GM12892 (cell line): ENCODE measurements at places on chromosomes 12 and 14.

DNA sequence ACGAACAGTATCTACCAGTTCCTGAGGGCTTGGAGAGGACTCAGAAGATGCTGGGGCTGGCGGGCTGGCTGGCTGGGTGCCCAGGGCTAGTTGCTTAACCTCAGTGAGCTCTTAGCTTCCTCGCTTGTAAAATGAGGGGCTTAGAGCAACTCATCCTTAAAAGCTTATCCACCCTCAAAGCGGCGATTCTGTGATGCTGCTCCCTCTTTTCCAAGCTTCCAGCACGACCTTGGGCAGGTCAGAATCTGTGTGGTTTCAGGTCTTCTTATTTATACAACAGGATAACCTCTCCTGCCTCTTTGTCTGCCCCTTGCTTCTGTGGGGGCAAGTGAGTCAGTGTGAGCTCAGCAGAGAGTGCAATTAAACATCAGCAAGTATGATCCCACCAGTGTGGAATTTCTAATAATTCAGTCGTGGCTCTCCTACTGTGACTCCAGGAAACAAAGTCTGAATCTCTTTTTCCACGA, 281.8 kb downstream of the KSR2 start:
- no peak for DNase-seq

GRCh38 chr14:81193924-81194633, 26.7 kb downstream of the GTF2A1 start:
- no peak for DNase-seq

DNA sequence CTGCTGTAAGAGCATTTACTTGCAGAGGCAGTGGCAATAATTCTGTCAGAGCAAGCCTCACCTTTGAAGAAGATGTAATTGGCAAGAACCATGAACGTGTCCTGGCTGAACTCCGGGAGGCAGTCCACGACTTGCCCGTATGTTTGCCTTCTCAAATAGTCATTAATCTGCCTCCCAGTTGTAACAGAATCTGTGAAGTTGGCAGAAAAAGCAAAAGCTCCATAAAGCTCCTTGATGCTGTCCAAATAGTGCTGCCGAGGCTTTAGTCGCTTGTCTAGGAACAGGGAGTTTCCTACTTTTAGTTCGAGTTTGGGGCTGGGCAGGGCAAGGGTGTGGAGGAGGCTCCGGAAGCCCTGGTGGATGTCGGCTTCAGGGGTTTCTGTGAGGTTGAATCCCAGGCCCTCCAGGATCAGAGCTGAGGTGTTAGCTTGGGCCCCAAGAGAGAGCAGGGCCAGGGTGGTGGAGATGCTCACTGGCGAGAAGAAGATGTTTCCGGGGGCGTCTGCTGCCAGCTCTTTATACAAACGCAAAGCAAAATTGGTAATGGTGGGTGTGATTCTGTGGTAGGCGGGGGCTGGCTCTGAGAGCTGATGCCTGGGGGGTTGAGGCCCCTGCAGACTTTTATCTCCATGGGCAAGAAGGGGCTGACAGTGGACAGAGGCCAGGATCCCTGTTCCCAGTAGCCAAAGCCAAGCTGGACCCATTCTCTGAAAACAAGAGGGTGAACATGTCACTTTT, 4.4 kb downstream of the SERPINA11 start:
- no peak for DNase-seq

GRCh38 chr12:42481368-42481767, 108.2 kb downstream of the PRICKLE1 start:
- no peak for DNase-seq

- DNase-seq, result no peak
Measured at GRCh38 chr12:109289551-109289950, 19.5 kb downstream of the FOXN4 start.

DNA sequence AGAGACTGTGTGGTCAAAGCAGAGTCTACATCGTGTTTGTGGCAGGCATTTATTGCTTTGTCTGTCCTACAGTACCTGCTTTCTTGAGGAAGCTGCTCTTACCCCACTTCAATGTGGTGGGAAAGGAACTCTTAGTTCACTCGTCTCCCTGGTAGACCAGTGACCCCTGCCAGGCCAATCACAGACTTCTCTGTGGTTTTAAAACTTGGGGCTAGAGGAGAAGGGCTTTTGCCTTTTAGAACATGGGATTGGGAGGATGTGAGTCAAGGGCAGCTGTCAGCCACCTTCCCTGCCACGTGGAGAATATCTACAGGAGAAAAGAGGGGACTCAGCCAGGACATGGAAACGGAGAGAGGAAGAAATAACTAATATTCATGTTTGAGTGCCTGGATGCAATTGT, 36.8 kb upstream of the TMED10 start:
- DNase-seq, result no peak

GRCh38 chr12:10610188-10610587, 3.2 kb downstream of the MAGOHB start:
- no peak for DNase-seq

DNA sequence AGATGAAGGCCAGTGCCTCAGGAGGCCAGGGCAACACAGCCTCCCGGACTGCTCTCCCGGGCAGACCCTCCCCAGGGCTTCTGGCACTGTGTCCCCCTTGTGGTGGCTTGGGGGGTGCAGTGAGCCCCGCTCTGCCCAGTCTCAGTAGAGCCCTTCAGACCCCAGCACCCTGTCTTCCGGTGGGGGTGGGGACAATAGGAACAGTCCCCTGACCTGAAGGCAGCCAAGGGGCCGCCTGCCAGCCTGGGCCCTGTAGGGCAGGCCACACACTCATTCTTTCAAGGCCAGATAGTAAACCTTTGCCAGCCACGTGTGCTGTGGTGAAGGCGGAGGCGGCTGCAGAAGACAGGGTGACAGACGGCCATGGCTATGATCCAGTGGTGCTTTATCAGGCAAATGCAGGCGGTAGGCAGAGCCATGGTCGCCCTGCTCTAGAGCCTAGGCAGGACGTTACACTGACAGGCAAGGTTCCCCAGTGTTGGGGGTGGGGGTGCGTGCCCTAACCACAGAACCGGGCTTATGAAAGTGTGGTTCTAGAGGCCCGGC, 15.0 kb downstream of the ZFYVE21 start:
- DNase-seq, result no peak

DNA sequence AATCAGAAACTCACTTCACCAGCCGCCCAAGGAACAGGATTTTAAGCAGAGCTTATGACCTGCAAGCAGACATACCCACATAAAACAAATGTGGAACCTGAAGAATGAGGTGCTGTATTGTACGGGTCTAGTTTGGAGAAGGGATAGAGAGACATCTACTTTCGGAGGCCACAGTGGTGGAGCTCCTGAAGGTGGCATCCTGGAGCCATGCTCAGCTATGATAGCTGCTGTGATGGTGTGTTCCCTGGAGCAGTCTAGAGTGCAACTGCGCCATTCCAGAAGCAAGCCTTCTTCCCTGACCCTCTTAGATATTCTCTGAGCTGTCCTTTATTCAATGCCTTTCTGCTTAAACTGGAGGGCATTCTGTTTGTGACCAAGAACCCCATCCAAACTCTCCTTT, 402.6 kb downstream of the FUT8 start:
- DNase-seq, result no peak

GRCh38 chr12:112711026-112711425, 80.5 kb upstream of the RPH3A start:
- no peak for DNase-seq

GRCh38 chr14:49550286-49551184, 35.6 kb downstream of the RPS29 start:
- no peak for DNase-seq

GRCh38 chr14:99871771-99872170, 78.6 kb downstream of the EML1 start:
- DNase-seq, result no peak

DNA sequence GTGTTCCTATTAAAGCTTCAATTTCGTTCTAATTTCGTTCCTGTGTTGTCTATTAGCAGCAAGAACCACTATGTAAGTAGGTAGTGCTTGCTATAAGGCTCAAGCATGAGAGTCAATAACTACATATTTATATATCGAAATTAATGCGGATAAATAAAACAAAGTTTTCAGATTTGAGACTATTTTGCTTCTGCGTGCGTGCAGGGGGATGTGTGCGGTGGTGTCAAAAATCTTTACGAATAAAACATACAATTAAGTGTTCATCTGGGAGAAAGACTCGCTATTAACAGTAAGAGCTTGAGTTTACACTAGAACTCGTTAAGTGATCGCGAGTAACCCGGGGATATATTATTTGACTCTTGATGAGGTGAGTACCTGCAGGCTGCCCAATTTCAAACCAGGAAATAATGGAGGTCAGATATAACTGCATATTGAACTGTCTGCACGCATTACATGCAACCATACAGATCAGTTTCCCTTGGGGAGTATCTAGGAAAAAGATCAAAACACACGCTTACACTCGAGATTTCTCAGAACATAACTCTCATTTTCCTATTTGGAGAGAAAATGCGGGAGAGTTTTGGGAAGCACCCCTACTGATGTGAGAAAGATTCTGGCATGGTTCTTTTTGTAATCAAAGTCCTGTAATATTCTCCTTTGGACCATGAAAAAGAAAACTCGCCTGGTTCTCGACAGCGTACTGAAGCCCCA, 813 bp downstream of the TWF1 start:
- no peak for DNase-seq

DNA sequence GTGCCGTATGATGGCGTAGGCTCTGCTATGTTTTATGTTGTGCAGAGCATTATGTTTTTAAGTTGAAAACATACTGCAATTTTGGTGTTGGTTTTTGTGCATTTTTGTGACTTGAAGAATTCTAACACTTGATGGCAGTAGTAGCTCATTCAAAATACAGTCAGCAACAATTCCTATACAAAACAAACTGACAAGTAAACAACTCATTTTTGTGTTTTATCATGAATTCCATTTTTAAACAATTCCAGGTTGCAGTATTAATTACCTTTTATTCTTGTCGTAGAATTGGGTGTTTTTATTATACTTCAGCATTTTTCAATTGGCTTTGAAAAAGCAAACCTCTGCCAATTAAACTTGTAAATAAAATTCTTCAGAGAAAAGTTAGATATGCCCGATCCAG, 4.1 kb upstream of the CCER1 start:
- DNase-seq, result no peak

DNA sequence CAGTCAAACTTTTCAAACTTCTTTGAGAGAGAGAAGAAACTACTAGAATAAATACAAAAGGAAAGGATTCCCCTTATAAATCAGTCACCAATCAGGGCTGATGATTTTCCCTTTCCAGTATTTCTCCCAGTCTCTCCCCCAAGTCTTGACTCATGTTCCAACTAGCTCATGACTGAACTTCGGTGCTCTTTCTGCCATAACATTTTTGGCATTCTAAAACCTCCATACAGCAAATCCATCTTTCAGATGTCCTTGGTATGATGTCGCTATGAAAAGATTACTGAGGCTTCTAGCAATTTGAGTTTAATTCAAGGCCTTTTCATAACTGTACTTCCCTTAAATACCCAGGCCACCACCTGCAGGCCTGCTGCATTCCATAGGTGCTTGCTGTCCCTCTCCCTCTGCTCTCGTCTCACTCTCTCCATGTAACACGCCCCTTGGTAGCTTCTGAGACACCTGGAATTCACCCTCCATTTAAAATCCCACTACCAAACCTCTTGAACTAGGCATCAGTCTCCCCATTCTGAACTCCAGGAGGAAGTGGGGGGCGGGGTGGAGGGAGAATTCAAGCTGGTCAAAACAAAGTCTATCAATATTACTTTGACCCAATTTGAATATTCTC, 2.4 kb downstream of the PRKD1 start:
- no peak for DNase-seq

GRCh38 chr14:68380329-68380741, 412.5 kb downstream of the ZFP36L1 start:
- DNase-seq, result no peak

DNA sequence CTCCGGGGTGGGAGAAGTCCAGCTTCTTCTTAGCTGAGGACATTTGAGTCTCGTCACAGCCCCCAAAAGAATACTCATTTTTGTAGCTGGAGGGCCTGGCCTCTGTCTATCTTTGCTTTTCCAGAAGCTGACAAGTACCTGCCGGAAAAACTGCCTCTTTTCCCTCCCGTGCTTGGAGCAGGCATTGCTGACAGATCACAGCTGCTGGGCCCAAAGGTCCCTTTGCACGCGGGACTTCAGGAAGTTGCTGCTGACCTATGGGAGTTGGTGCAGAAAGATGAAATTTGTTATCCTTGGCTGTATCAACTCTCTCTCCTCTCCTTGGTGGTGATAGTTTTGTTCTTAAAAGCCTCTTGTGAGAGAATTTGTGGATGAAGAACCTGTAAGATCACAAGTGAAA, 92.8 kb downstream of the PAPOLA start:
- DNase-seq, result no peak

GRCh38 chr12:84313323-84313675, 599.3 kb downstream of the SLC6A15 start:
- DNase-seq, result no peak

DNA sequence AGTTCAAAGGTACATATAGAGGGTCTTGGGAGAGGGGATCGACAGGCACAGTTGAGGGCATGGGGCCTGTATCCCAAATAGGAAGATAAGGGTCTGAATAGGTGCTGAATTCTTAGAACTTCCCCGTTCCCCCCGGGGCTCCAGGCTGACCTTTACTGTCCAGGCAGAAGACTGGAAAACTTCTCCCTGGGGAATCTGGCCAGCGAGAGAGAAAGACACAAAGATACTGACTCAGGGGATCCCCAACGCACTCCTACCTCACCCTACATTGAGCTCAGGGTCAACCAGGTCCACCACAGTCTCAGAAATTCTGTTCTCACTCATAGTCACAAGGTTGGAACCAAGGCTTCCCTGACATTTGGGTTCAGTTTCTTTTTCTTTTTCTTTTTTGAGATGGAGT, 46.2 kb downstream of the ACACB start:
- no peak for DNase-seq

- DNase-seq, result no peak
Measured at GRCh38 chr14:30482276-30482675, 76.7 kb upstream of the G2E3 start.

DNA sequence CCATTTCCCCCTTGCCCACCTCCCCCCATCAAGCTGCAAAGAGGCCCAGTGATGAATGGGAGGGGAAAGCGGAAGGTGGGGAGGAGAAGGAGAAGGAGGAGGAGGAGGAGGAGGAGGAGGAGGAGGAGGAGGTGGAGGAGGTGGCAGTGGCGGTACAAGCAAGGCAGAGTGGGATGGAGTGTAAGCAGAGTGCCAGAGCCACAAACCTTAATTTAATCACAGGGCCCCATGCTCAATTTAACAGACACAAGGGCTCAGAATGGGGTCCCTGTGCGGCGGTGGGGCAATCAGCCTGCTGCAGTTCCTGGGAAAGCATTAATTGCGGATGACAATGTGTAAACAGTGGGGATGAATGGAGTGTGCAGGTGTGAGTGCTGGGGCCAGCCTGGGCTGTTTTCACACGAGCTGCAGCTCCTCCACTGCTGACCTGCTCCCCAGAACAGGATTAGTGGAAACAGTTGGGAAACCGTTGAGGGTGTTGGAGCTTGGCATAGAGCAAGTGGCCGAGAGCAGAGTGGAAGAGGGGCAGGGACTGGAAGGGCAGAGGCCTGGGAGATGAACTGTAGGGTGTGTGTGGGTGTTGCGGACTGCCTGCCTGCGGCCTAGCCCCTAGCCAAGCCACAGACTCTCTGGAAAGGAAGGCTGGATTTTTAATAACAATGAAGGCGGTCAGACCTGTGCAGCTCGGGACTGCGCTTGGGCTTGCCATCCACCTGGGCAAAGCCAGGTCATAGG, 36.4 kb upstream of the SMOC1 start:
- no peak for DNase-seq
